ENCODE measurements at places on chromosomes 5 and 9.

DNA sequence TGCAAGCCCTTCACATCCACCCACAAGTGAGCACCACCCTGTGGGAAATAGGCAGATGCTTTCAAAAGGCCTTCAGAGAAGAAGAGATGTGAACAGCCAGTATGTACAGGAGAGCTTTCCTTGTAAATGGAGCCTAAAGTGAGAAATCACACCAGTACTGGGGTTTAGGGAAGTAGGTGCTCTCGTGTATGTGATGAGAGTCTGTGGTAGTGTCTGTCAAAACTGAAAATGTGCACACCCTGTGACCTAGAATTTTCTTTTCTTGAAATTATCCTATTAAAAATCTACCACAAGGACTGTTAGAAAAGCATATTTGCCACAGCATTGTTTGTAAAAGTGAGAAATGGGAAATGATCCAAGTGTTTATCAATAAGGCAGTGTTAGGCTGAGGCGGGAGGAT is 16.6 kb downstream of the OTULINL start:
- no peak for DNase-seq

DNA sequence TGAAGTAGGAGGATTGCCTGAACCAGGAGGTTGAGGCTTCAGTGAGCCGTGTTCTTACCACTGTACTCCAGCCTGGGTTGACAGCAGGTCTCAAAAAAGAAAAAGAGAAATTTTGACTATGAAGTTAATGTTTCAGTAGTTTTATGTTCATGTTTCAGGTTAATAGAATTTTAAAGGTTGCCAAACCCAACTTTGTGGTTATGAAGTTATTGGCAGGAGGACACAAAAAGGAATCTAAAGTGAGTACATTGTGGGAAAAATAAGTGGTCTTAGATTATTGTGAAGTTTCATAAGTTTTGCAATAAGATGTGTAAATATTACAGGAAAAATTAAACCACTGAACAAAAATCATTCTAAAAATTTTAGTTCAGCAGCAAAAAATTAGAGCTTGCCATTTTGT is 78.6 kb downstream of the GOLM1 start:
- no peak for DNase-seq

DNA sequence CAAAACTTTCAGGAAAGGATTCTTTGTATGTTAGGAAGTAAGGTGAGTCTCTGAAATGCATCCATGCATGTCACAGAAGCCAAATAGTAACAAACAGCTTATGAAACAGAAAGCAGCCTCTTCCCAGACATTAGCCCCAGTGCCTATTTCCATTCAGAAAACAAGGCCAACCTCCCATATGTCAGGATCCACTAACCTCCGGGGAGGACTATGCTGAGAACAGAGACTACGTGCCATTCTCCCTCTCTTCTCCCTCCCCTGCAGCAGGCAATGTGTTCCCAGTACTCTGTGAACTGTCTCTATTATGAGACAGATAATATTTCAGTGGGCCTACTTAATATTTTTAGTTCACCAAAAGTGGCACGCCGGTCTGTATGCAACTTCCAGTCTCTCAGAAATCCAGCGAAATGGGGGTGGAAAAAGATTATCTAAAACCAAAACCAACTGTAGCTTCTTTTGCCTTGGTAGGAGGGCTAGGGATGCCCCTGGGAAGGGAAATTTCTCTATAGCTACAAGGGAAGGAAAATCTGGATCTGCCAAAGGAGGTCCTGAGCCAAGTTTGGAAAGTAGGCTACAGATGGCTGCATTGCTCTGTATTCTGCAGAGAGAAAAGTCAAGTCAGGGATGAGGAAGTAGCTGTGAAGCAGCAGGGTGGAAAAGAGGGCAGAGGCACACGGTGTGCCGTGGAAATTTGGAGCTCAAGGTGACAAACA is 42.0 kb downstream of the VLDLR start:
- DNase-seq = no peak

GRCh38 chr9:126879288-126879687 is 18.8 kb downstream of the ZBTB34 start:
- DNase-seq = no peak

GRCh38 chr5:3220638-3221288 is 374.9 kb upstream of the IRX1 start:
- DNase-seq = no peak

- DNase-seq = no peak
Measured at GRCh38 chr5:154608531-154609011, 130.5 kb upstream of the HAND1 start.

DNA sequence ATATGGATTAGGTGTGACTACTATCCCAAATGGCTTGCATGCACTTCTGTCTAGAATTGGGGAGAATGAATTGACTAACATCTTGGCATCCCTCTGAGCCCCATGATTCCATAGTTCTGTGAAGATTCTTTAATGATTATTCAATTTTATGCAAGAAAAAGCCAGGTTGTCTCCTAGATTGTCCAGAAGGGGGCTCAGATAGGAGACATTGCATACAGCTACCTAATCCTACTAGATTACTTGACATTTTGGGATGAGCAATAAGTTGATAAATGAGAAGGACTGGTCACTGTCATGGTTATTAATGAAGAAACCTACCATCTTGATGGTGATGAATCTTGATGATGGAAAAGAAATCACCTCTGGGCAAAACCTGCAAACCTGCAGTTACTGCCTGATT is 117.0 kb downstream of the CARTPT start:
- no peak for DNase-seq

DNA sequence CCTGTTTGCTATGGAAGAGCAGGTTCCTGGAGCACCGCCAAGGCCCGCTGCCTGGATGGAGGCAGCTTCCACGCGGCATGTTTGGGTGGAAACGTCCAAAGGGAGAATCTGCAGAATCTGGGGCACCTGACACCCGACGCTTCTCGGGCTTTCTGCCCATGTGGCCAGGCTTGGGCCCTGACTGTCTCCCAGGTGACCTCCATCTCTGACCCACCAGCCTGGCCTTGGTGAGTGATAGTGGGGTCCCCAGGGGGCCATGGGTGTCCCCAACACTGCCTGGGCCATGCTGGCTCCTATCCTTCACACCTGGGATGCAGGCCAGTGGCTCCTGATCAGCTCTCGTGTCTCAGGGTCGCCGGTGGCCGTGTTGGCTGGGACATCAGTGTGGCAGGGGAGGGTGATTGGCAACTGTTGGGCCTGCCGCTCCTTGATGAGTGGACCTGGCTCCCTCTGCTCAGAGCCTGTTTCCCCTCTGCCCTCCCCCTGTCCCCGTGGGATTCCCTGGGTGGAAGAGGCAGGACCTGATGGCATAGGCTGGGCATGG is 34.0 kb downstream of the GLT6D1 start:
- DNase-seq = no peak

DNA sequence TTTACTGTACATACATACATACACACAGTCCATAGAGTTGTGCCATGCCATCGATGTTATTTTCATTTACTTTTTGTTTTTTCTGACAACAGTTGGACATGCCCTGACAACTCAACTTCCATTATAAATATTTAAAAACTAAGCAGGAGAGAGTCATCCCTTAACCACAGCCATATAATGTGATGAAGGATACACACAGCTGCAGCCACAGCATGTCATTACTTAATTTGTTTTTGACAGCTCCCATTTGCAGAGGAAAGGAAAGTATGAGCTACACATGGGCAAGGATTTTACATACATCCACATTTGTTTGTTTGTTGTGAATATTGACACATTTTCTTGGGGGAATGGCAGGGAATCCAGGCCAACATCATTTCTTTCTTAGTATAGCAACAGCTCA is 91.5 kb upstream of the TUT7 start:
- DNase-seq = no peak

GRCh38 chr5:74316064-74316603 is 324.4 kb downstream of the ENC1 start:
- DNase-seq = peak; percentile 16

DNA sequence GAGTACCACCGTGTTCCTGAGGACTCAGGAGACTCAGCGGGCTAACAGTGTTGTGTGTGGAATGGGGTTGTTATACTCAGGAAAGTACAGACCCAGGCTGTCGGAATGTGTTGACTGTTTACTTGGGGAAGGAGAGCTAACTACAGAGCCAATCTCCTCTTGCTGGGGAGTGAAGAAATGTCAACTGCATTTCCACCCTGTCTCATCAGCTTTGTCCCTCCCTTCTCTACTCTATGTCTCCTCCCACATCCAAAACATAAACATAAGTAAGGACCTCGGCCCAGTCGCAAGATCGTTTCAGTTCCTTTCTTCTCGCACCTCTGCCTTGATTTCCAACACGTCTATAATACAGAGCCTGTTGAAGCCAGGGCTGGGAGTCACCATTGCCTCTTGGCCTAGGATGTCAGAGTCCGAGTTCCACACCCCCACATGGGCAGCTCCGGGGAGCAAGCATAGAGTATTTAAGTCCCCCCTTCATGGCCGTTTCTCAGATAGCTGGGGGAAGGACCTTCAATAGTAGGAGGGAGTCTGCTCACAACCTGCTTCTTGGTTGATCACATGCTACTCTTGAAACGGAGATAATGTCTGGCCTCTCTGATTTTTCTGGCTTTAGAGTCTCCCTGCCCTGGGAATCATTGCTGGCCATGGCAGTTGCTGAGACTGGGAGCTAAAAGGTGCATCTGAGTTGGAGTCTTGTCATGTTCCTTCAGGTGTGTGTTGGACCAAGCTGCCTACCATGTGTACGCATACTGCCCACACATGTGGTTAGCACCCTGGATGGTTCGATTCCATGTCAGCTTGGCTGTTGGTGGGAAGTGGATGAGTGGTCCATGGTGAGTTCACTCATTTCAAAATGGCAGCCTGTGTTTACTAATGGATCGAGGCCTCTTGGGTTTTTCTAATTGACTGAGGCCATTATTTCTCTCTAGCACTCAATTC is 147.3 kb downstream of the MTX3 start:
- no peak for DNase-seq

DNA sequence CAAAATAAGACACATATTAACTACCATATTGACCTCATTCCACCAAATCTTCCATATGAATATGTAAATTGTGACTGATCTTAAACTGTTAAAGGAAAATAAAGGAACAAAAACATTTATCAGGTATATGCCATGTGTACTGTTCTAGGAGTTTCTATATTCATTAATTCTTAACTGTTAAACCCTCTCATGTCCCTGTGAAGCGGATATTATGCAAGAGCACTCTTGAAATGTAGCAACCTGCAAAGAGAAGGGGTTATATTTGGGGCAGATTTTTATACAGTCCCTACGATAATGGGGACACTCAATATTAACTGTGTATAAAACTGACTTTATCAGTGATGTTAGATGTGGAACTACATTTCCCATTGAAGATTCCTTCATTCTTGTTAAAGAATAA is 184.9 kb upstream of the OR13F1 start:
- DNase-seq = no peak

DNA sequence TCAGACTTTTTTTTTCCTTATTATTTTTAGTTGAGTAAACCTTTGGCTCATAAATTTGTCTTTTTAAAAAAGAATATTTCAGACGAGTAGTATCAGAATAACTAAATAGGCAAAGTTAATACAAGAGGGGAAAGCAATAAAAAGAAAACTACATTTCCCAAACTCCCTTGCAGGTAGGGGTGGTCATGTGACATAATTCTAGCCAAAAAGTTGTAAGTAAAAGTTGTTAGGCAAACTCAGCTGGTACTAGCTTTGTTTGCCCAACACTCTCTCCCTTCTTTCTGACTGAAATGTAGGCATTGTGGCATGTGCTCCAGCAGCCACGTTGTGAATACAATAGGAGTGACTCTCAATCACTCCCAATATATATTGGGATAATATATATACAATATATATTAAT is 20.9 kb downstream of the GIN1 start:
- no peak for DNase-seq

DNA sequence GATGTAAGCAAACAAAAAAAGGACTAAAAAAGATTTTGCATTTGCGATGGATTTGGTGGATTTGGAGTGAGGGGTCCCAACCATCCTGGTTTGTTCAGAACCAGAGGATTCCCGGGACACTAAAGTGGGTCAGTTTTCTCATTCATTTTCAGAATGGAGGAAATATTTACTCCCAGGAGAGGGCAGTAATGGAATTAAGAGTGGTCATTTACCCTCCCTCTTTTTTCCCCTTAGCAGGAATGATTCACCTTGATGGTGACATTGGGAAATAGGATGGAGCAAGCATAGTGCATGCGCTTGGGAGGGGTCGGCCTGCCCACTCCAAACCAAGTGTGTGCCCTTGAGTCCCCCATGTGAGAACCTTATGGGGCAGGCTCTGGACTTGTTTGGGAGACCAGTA is 164.2 kb upstream of the PUM3 start:
- DNase-seq = no peak

DNA sequence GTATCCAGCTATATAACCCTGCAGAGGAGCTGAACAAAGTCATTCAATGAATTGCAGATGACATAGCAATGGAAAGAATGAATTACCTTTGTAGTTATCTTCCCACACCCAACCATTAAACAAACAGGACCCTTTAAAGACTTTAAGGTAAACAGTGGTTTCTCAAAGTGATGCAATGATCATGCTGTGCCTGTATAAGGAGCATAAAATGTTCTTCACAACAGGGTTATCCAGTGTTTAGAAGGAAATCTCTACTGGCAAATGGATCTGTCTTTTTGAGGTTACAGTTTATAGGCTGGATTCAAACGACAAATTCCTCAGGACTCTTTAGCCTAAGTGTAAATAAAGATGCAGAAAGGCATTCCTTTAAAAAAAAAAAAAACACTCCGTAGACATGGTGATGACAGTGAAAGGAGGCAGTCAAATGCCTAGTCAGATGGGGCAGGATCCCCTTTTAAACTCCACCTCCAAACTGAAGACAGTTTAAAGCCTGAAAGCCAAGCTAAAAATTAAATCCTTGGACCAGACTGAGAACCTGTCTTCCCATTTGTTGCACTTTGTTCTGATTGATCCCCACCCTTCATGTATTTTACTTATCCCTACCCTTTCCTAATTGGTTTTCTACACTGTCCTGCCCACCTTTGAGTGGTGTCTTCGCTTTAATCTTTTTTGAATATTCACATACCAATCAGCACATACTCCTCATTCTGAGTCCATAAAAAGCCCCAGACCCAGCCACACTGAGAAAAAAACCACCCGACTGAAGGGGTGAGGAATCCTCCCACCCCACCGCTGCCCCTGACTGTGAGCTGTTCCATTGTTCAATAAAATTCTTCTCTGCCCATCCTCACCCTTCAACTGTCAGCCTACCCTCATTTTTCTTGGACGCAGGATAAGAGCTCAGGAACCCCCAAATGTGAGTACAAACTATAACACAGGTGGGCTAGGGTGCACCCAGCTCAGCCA is 761.3 kb upstream of the DMAC1 start:
- DNase-seq = no peak

GRCh38 chr5:24732184-24732583 is 87.4 kb upstream of the CDH10 start:
- DNase-seq = no peak

DNA sequence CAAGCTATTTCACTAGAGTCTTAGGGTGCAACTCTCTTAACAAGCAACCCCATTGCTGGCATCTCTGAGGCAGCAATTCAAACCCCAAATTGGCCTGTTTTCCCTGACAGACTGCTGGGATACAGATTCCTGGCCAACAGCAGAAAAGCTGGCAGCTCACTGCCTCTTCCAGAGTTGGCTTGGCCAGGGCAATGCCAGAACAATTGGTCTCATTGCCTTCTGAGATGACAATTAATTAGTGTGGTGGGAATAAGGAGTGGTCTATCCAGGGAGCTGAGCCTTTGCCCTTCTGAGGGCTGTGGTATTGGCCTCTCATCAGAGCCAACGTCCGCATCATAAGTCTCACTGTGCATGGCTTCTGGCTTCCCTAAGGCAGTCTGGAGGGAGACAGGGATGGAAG is 183.2 kb downstream of the GNAQ start:
- no peak for DNase-seq
